Activated T-helper 1 cell treated with Interleukin-2 at 50 U/mL for 16 hours (primary cell): ENCODE measurements at places on chromosomes 16 and 17.
A peak's percentile ranks its signal among the peaks of the same experiment; 100 is the strongest.

DNA sequence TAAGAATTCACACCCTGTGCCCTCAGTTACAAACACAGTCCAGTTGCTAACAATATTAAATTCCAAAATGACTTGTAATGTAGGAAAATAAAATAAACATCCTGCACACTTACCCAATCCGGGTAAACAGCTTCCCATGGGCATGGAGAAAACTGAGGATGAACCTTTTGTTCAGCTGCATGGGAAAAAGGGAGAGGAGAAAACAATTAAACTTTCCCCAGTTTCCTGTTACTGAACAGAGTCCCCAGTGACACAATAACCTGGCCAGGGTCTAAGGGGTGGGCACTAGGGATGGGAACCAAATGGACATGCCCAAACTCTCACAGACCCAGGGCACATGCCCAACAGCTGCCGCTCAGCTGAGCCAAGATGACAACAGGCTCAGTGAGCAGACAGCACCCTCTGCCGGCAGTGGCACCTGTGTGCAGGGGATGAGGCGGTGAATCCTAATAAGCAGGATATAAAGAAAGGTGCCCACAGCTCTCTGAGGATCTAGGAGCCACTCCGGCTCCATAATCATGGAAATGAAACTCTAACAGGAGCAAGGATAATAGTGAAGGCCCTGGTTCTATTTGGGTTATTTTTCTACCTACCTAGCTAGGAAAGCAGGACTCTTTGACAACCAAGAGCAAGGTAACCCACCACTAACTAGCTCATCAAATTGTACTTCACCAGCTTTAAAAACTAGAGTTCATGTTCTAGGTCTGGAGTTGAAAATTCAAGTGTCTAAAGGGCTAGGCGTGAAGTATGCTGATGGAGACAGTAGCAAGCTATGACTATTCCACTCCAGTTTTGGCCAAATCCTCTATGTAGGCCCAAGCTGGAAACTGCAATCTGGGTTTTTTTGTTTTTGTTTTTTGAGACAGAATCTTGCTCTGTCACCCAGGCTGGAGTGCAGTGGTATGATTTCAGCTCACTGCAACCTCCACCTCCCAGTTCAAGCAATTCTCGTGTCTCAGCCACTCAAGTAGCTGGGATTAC, 58.8 kb downstream of the SMG6 start:
- peak; percentile 70 for DNase-seq

DNA sequence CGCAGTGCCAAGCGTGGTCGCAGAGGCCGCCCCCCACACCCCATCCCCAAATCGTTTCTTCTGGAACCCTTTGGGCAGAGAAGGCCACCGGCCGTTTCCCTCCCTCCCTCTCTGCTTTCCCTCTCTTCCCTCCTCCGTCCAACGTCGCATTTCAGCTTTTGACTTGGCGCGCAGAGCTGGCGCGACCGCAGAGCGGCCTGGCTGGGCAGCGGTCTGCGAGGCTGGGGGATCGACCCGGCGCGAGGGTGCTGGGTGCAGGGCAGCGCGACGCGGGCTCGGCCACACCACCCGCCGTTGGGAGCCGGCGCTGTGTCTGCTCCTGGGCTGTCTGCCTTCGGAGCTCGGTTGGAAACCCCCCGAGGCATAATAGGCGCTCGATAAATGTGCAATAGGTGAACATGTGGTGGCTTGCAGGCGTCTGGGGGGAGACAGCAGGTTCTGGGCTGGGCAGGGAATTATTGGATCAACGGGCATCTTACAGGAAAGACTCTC, 2.8 kb upstream of the NTN3 start:
- DNase-seq = no peak

- no peak for DNase-seq
Observed at GRCh38 chr16:89350701-89351380, 133.3 kb downstream of the ZNF778 start.

- no peak for DNase-seq
Observed at GRCh38 chr17:13544765-13545164, 57.0 kb downstream of the HS3ST3A1 start.

- DNase-seq = no peak
Observed at GRCh38 chr17:74663561-74663960, 40.0 kb upstream of the CD300E start.

DNA sequence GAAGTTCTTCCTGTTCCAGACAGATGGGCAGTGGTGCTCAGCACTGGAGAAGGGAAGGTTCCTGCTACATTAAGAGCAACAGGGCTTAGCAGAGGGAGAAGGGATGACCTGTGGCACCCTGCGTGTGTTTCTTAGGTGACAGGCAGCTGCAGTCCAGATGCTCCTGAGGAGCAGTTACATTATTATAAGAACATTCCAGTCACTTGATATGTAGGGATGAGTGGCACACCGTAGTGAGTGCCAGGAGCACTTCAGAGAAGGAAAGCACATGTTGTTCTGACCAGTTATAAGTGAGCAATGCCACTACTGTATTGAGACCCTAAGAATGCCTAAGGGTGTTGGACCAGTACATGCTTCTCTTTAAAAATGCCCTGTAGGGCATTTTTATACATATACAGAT, 39.9 kb upstream of the MRC2 start:
- no peak for DNase-seq

GRCh38 chr17:78925662-78926555, 722 bp upstream of the TIMP2 start:
- no peak for DNase-seq

DNA sequence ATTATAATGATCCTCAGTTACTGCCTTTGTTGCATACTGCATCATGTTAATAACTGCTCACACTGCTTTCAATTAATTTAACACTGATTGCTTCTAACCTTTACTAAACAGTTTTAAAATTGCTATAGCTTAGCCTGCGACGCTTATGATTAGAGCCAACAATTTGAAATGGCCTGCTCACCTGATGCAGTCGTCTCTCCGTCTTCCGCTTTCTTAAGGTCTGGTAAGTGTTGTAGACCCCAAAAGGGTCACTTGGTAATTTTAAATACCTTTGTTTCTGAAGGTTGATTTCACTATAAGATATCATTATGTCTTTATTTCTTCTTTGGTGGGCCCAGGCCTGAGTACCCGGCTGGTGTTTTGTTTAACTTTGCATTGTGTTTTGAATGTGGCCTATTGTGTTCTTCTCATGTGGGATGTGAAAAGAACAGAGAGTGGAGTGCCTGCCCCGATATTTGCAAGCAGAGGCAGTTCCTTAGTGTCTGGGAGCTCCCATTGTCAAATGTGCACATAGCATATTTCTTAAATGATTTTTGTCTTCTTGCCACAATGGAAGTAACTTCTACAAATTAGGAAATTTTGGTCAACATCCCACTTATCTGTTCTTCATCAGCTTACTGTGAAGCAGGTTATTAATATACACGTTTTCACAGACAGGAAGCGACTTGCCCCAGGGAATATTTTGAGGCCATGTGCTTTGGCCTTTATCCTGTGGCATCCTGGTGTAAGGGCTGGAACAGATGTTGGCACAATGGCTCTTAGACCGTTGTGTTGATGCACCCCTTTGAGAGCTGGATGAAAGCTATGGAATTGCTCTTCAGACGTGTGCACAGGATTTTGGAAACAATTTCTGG, 2.9 kb downstream of the PHKB start:
- no peak for DNase-seq

- no peak for DNase-seq
Observed at GRCh38 chr16:12775656-12776236, 27.9 kb downstream of the CPPED1 start.

GRCh38 chr17:52738791-52739190, 580.3 kb upstream of the CA10 start:
- no peak for DNase-seq

DNA sequence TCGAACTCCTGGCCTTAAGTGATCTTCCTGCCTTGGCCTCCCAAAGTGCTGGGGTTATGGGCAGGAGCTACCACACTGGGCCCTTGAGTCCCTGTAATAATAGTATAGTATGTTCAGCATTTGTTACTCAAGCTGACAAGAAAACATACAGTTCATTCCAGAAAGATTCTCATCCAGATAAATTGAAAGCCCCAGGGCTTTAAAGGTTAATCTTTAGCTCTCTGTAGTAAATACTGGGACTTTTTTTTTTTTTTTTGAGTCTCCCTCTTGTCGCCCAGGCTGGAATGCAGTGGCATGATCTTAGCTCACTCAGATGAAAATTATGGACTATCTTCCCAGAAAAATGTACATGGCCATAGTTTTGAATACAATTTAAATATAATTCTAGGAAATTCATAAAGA, 11.0 kb downstream of the BRCA1 start:
- DNase-seq = no peak

DNA sequence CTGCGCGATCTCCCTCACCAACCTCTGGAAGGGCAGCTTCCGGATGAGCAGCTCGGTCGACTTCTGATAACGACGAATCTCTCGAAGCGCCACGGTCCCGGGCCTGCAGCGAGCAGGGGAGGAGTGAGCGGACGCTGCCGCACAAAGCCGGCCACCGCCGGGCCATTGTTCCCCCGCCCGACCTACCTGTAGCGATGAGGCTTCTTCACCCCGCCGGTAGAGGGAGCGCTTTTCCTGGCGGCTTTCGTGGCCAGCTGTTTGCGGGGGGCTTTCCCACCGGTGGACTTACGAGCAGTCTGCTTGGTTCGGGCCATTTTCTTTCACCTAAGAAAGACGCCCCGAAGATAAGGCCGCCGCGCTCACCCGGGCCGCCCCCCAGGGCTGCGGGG, 5.8 kb upstream of the UNK start:
- DNase-seq = no peak

DNA sequence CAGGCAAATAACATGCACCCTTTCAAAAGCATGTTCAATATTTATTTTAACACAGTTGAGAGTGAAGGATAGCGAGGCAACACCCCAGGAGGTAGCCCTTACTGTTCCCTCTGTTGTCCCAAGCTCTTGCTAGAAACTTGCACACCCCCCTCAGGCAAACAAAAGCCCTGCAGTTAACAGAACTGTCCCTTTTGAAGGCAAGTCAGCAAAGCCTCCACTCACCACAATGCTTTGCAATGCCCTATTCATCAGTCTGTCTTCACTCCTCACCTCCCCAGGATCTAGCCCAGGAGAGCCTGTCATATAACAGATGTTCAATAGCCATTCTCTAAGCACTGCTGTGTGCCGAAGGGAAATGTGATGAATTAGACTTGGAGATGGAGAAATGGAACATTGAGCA, 3.5 kb upstream of the CNEP1R1 start:
- no peak for DNase-seq

DNA sequence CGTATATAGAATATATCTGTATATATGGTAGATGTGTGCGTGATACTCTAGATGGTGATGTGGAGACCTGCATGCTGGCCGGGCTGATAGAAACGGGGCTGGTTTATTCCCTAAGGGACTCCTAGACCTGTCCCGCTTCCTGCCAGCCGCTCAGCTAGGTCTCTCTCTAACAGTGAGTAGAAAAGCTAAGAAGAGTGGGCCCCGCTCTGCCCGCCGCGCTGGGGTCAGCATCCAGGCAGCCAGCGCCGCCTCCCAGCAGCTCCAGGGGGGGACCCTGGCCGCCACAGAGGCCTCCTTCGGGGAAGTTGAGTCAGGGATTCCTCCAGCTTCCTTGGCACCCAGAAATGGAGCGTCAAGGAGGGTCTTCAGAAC, 9.4 kb downstream of the CYGB start:
- DNase-seq = no peak

DNA sequence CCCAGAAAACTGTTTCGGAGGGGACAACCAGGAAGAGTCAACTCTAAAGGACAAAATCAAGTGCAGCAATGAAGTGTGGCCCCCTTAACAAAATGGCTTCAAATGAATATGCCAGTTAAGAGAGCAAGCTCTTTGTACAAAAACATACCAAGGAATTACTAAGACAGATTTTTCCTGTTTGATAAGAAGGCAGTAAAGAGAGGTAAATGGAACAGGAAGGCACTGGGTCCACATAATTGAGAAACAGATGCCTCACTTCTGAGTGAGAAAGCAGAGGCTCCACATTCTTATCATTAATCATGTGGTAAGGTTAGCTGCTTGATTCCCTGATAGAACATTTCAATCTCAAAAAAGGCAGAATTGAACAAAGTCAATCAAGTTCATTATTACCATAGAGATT, 44.9 kb downstream of the MBTD1 start:
- DNase-seq = no peak

- no peak for DNase-seq
Observed at GRCh38 chr17:44094701-44095387, 24.3 kb downstream of the G6PC3 start.

DNA sequence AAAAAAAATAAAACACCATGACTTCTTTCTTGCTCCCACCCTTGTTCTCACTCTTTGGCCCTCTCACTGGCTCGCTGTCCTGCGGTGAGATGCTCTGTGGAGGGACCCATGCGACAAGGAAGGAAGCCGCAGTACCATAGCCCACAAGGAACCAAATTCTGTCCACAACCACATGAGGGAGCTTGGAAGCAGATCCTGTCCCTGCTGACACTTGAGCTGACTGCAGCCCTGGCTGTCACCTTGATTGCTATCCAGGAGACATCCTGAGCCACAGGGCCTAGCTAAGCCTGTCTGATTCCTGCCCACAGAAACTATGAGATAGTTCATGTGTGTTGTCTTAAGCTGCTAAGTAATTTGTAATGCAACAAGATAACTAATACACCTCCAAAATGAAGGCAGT, 4.8 kb upstream of the MT2A start:
- DNase-seq = no peak

DNA sequence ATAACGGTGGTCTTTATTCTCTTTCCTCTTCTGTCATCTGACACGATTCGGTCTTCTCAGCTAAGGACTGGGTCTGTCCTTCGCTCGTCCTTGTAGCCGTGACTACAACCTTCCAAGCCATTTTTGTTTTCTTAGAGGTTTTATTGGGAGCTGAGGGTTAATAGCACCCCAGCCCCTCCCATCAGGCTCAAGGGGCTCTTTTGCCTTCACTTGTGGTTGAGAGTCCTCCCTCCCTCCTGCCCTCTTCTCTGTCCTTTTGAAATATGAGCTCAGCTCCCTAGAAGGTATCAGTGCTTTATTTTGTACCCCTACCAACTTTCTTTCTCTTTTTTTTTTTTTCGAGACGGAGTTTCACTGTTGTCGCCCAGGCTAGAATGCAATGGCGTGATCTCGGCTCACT, 24.7 kb downstream of the SOCS3 start:
- no peak for DNase-seq

GRCh38 chr17:1865252-1866037, 35.6 kb downstream of the RPA1 start:
- DNase-seq = peak; percentile 20

DNA sequence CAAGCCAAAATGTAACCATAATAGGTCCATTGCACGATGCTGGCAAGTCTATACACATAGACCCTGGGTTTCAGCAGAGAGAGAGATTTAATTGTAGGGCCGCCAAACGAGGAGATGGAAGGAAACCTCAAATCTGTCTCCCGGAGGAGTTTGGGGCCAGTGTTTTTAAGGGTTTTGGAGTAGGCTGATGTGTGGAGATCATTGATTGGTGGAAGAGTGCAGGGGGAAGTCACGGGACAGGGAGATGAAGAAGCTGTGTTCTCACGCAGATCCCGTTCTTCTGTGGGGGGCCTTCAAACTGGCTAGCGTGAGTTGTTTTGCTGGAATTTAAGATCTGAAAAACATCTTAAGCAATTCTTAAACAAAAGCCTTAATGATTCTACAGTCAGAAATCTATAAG, 84.8 kb downstream of the KATNIP start:
- no peak for DNase-seq

GRCh38 chr16:74611721-74612120, 4.8 kb upstream of the GLG1 start:
- DNase-seq = no peak
